Thoracic aorta (tissue), 2 donors: ENCODE measurements at places on chromosomes 7 and 10. TPM values are rescaled to one million over a fixed set of nuclear protein-coding genes. Genes with fewer than 3 reads are reported as not detected.

DNA sequence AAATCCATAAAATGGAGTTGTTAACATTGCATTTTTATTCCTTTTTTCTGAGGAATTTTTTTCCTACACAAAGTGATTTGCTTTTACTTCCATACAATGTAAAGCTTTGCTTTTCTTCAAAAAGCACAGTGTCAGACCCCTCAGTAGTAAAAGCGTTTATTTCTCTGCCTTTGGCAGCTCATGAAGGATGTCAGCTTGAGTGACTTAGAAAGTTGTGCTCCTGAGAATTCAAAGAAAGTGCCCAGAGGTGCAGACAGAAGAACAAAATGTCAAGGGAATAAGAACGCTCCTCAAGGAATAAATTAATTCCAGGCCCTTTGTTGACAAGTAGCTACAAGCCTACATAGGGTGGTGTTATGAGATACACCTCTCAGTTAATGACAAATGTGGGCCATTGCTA lies 369.3 kb upstream of the ADARB2 start:
- no peak for DNase-seq

Gene SYCE1
- not detected for total RNA-seq

DNA sequence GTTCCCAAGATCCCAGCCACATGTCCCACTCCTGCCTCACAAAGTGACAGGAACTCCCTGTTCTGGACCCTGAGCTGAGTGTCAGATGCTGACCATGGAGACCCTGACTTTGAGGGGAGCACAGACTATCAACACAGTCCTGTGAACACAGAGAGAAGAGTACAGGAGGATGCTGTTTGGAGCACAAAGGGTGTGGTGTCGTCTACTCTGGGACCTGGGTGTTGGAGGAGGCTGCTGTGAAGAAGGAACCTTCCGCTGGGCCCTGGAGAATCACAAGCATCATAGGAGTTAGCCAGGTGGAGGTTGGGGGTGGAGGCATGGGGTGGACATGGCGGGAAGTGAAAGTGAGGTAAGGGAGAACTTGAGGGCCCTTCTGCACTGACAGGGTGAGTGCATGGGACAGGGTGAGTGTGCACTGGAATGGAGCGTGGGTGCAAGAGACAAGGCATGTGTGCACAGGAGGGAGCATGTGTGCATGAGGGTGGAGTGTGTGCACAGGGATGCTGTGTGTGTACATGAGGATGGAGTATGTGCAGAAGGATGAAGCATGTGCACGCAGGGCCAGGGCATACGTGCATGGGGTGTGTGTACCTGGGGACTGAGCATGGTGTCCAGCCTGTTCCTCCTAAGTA lies 70.7 kb upstream of the ANTXRL start:
- no peak for DNase-seq

DNA sequence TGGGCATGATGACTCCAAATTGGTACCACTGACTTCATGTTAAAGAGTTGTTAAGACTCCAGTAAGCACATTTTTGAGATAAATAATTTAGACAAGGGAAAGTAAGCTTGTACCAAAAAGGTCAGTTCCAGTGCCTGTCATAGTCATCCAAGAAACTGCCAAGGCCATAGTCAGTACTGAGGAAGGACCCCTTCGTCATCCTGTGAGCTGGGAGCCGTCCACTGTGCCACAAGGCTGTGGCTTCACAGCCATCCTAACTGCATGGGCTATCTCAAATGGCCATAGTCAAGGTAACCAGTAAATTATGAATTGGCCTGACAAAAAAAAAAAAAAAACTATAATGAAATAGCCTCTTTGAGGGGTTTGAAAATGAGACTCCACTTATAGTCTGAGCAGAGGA lies 207.2 kb downstream of the C7orf25 start:
- no peak for DNase-seq

Gene SEMA3D
- total RNA-seq = 22.8 TPM

- DNase-seq = no peak
These were observed 27.1 kb downstream of the LRRC20 start for GRCh38 chr10:70355051-70356021.
